ENCODE measurements at places on chromosomes 4 and X.

DNA sequence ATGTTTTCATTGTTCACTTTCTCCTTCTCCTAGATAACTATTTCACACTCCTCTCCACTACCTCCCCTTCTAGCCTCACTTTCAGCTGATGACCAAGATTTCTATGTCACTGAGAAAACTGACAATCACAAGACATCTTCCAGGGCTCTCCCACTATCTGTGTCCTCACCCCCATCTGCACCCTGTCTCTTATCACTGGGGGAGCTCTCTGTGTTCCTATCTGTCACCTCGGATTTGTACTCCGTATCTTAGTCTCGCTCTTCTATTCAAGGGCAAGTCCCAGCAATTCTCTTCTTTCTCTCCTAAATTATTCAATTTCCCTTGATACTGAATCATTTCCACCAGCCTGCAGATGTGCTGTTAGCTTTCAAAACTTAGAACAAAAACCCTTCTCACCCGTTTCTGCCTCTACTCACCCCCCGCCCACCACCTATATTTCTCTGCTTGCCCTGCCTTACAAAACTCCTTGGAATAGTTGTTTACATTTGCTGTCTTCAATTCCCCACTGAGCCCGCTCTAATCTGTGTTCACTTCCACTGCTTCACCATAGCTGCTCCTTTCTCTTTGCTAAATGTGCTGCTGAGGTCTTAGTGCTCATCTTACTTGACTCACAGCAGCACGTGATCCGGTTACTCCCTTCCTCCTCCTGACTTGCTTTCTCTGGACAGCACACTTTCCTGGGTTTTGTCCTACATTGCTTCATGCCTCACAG lies 293.2 kb downstream of the UNC5C start:
- peak; percentile 75 for DNase-seq

DNA sequence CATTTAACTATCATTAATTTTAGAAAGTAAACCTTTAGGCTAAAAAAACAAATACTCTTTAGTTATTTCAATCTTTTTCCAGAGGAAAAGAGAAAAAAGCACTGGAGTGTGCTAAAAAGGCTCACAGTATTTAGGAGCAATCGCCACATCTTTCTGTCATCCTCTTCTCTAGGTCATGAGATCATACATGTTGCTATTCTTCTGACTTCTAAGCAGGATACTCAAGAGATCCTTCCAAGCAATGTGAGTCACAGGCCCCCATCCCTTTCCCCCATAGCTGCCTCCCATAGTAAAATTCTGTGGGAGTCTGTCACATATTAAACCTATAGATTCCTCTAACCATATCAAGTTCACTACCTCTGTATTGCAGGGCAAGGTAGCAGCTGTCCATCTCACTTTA lies 7.7 kb downstream of the EDNRA start:
- DNase-seq = no peak

- peak; percentile 1 for DNase-seq
Measured at GRCh38 chrX:139967300-139967699, 2.0 kb upstream of the CXorf66 start.

- no peak for DNase-seq
Measured at GRCh38 chr4:107792711-107793110, 32.0 kb upstream of the SGMS2 start.

DNA sequence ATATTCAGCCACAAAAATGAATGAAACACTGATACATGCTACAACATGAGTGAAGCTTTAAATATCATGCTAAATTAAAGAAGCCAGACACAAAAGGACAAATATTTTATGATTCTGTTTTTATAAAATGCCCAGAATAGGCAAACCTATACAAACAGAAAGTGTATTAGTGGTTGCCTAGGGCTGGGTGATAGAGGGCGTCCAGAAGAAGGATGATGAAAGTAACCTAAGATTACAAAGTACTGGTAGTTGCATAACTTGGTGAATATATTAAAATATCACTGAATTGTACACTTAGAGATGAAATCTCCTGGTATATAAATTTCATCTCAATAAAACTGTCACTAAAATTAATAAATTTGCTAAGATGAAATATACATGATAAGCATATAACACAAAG lies 67.5 kb downstream of the FBXW7 start:
- DNase-seq = no peak

DNA sequence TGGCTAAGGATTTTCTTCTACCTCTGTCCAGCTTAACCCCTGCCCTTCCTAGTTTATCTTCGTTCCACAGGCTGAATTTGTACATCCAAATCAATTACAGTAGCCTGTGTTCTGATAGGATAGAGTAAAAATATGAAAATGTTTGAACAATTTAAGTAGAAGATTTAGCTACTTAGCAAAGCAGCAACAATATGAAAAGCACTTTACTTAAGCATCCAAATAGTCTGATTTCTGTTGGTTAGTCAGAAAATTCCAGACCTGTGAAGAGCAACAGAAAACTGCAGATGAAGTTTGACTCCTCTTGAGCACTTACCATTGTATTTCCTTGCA lies 2.0 kb downstream of the ARSJ start:
- peak; percentile 52 for DNase-seq

- DNase-seq = no peak
Measured at GRCh38 chrX:114065577-114066223, 518.2 kb upstream of the HTR2C start.

DNA sequence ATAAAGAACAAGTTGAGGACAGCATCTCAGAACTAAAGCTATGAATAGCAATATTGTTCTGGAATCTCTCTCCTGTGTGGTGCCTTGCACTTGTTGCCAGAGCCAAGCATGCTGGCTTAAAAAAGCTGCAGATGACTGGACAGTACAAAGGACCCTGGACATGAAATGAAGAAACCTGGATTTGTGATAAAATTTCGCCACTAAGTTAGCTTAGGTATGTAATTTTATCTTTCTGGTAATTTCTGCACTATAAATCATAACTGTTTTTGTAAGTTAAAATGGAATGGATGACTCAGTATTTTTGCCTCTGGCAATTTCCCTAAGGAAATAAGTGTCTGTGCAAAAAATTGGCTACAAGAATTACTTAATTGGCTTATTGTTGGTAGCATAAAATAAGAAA lies 317.2 kb downstream of the CAMK2D start:
- DNase-seq = peak; percentile 75

GRCh38 chr4:171239196-171239595 lies 574.0 kb upstream of the GALNTL6 start:
- DNase-seq = no peak

DNA sequence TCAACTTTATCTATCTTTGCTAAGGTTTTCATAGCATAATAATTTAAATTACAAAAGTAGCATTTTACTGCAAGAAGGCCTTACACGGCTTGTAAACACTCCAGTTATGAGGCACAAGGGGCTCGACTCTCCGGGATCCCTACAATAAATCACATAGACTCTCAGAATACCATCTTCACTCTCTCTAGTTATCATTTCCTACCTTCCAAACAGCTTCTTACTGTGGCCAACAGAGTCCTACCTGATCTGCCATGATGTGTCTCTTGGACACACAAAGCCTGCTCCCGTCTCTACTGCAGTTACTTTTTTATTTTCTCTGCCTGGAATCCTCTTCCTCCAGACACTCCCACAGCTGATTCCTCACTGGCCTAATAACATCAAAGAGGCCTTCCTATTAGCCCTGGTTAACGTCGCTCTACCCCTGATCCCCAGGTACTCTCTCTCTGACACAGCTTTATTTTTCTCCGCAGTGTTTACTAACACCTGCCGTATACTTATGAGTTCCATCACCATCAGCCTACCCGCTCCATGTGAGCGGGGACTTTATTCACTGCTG lies 559.6 kb upstream of the DIPK2B start:
- DNase-seq = no peak

DNA sequence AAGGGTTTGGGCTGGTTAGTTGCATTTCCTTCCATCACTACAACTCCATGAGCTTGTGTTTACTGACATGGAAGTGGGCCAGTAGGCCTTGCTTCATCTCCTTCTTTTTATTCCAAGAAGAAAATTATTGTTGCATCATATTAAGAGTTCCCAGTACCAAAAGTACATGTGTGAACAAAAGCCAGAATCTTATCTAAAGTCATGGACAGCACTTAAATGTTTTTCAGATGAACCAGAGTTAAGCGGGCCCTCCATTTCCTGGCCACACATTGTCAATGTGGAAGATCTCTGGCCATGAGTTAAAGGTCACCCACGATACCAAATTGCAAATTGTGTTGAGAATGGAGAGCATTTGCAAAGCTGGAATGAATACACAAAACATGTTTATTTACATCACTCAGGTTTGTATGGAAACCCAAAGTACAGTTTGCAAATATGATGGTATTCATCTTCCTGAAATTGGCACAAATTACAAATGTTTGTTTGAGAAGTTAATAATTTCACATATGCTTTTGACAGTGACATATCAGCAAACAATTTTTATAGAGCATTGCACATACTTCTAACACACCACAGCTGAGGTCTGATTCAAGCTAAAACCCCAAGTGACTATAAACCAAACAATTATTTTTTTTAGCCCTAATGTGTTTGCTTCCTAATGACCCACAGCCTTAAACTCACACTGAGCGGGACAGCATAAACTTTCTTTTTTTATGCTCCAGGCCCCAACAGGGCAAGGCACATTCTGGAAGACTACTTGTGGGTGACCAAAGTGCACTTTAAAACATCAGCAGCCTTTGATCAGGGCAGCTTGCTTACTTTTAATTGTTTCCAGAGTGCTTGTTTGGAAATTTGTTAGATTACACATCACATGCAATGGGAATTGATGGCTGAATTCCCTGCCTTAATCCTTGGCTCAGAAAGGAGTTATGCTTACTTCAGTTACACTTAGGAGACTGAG lies 502.9 kb upstream of the SLIT2 start:
- peak; percentile 95 for DNase-seq

DNA sequence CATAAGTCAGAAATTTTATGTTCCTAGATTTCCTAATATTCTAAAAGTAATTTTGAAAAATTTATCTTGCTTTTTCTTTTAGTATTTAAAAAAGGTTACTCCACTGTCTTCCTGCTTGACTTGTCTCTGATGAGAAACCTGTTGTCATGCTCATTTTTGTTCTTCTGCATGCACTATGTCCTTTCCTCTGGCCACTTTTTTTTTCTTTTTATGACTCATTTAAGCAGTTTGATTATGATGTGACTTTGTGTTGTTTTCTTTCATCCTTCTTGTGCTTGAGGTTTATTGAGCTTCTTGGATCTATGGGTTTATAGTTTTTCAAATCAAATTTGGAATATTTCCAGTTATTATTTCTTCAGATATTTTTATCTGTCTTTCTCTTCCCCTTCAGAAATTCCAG lies 12.0 kb upstream of the UFSP2 start:
- no peak for DNase-seq

- peak; percentile 33 for DNase-seq
Measured at GRCh38 chr4:94491322-94491721, 39.6 kb downstream of the PDLIM5 start.

GRCh38 chr4:142044271-142044670 lies 407.9 kb downstream of the IL15 start:
- peak; percentile 16 for DNase-seq

DNA sequence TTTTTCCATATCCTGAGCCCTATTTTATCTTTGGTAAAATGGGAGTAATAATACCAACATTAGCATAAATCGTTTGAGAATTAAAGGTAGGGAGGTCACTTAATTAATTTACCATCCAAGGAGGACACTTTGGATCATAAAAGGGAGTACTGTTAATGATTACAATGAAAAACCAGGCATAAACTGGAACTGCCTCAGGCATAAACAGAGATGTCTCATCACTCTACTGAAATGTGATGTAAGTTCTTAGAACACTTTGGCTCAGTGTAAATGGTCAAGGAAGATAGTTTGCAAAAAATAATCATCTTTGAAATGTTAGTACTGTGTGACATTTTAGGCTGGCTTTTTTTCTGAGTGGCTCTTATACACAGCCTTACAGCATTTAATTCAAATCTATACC lies 268.7 kb downstream of the SLC39A8 start:
- peak; percentile 0 for DNase-seq

DNA sequence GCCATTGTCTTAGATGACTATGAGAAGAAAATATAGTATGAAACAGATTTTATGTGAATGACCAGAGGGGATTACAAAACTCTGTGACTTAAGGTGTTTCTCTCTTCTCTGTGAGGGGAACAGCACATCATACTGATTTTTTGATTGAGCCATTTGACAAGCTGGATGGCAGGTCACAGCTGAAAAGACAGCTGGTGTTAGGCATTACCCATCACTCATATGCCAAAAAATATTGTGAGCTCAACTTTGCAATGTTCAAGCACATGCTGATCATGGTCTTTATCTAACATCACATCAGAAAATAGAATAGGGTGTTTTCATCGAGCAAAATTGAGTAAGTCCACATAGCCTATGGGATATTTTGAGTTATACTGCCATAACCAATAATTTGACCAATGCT lies 86.7 kb upstream of the TECRL start:
- no peak for DNase-seq

DNA sequence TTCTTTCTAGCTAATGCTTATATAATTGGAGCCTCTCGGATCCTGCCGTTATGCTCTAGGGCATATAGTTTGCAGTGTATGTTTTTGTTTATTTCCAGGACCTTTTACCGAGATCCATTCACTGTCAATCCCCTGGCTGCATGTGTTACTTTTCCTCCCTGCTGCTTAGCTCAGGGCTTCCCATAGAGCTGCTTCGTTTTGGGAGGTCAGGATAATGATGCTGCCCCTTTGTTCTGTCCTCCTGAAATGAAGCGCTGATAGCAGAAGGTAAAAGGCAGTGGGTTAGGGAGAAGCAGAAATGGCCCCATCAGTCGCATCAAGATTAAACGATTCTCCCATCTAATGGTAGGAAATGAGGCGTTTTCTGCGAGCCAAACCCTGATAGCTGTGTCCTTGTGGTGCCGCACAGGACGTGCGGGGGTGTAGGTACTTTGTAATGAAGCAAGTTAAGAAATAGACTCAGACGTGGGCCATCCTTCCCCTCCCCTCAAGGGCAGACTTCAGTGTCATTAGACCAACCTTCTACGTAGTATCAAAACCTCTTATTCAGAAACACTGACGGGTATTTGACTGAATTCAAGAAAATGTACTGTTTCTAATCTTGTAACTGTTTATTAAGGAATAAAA lies 37.3 kb downstream of the AFF2 start:
- no peak for DNase-seq

DNA sequence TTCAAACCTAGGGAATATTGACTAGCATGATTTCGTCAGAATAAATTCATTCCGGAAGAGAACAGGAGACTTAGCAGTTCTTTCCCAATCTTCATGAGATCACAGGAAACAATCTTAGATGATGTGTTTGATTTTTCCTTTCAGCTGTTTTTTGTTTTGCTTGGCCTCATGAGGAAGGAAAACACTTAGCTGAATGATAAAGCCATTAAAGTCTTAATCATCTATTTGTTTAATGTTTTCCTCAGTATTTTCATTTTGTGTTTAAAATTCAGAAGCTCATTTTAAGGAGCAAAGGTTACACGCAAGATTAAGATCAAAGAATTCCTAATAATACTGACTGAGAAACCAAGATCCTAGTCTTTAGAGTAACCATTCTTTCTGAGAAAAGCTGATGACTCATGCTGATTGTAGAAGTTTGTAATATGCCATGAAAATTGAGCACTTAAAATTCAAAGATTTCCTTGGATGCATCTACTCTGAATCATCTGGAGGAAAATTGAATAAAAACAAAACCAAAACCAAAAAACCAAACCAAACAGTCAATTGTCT lies 15.4 kb upstream of the TBC1D19 start:
- DNase-seq = peak; percentile 84

GRCh38 chr4:54661686-54662085 lies 3.9 kb downstream of the KIT start:
- peak; percentile 82 for DNase-seq
